ENCODE measurements at places on chromosomes 7 and 10.

DNA sequence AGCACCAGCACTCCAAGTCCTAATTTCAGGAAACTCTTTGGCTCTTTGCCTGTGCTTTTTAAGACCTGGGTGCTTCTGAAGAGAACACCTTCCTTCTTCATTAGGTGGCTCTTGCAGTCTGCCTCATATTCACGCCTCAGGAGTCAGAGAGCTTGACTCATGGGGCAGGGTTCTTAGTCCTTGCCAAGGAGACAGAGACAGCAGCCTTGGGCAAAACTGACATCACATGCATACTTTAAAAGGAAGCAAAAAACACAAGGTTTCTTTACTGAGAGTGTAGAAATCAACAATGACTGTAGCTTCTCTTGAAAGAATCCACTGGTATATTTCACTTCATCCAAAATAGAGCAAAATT, 780.6 kb downstream of the INHBA start:
- DNase-seq: no peak

- DNase-seq: no peak
Observed at GRCh38 chr10:93106631-93107072, 33.0 kb downstream of the CYP26A1 start.

GRCh38 chr10:86090807-86091206, 275.8 kb downstream of the GRID1 start:
- no peak for DNase-seq

- no peak for DNase-seq
Observed at GRCh38 chr7:29990931-29991330, 1.3 kb upstream of the SCRN1 start.

DNA sequence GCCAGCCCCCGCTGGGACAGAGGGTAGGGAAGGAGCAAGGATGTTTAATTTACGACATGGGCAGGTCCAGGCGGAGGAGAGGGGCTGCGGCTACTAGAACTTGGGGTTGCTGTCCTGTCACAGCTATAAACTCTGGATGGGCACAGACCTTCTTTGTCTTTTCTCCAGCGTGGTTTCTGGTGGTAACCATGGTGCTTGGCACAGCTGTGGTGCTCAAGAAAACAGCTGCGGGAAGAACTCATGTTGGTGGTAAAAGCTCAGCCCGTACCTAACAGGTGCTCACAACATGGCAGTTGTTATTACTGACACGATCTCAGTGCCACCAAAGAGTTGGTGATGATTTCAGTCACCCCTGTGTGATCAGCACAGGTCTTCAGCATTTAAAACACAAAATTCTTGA, 13.8 kb downstream of the BAIAP2L1 start:
- DNase-seq: no peak

GRCh38 chr10:3228629-3228945, 56.0 kb upstream of the PITRM1 start:
- DNase-seq: no peak

DNA sequence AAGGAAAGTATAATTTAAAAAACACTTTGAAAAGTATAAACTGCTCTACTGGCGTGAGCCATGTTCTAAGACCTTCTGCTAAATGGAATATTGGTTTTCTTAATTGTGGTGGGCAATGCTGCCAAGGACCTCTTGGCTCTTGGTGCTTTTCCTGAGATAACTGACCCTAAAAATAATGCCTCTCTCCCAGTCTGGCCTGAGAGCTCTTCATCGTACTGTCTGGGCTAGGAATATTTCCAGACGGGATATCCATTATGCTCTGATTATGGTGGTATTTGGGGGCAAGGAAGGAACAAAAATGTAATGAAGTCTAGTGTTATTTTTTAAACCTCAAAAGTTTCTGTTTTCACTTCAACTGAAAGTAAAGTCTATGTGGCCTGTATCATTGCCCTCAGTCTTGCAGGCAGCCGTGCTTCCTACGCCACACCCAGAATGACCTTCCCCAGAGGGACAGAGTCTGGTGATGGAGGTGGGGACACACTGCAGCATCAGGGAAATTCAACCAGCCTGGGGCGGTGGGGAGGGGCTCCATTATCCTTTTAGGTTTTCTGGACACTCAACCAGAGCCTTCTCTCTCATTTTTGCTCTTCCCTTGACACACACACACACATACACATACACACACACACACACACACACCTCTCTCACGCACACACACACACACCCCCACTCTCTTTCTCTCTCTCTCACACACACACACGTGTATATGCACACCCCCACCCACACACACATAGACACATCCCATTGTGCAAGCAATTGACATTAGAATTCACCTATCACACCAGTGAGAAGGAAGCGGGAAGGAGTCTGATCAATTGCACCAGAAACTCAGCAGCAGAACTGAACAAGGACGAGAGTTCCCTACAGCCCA, 99.6 kb downstream of the LRRC18 start:
- no peak for DNase-seq

- no peak for DNase-seq
Observed at GRCh38 chr10:31635009-31635408, 293.6 kb downstream of the ARHGAP12 start.

- no peak for DNase-seq
Observed at GRCh38 chr7:46169384-46169755, 248.3 kb upstream of the IGFBP3 start.

DNA sequence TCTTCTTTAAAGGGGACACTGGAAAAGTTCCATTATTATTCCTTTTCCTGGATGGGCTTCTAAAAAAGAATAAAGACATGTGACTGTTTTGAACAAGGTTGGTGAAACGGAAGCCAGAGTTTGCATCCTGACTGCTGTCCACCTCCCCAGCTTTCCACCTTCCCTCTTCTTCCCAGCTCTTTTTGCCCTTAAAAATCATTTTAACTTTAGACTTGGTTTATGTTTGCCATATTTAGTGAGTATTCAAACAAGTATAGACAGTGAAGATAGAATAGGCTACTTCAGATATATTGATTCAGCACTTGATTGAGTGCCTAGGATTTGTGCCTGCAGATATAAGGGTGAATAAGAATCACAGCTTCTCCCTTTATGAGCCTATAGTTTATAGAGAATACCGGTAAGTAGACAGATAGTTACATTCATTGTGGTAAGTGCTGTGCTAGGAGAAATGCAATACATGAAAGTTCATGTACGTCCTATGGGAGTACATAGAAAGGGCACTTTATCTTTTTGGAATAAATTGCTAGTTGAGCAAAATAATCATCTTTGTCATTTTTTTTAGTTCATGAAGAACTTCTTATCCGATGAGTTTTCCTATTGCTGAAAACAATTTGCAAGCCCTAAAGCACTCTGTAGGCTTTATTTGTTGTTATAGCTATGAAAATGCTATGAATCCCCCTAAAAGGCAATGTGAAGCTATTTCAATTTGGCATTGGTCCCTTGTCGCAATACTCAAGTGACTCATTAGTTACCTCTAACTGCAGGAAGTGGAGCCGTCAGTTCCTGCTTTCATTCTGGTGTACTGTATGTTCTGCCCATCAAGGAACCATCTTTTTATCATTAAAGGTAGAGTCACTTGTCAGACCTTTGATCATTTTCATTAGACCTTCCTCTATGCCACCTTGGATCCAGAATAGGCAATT, 57.2 kb upstream of the STRIP2 start:
- no peak for DNase-seq

DNA sequence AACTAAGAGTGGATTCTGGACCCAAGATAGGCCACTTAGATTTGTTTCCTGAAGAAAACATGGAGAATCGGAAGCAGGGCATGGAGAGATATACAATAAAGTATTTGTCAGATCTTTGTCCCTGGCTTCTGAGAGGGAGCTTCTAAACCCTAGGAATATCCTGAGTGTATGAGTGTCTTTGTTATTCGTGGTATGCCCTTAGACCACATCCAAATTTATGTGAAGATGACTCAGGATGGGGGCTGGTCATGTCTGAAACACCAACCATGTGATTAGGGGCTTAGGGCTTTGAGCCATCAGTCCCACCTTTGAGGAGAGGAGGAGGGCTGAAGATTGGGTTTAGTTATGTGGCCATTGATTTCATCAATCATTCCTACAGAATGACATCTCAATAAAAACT, 69.7 kb upstream of the PLPP4 start:
- no peak for DNase-seq

- peak; percentile 60 for DNase-seq
Observed at GRCh38 chr7:131688738-131689661, 132.6 kb upstream of the PODXL start.

DNA sequence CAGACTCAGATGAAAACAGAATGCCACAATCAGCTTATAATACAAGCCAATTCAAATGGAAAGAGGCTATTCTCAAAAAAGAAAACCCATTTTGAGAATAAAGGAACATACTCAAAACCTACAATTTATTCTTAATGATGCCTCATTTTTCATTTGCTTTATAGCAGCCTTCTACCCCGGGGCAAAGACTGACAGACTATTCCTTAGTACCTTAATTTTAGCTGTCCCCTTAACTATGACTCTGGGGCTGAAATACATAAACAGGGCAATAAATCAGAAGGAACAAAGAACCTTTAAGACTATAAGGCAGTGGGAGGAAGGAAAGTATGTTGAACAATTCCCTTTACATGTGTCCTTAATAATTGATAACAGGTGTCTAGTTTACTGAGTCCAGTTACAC, 76.8 kb downstream of the TMEM106B start:
- DNase-seq: no peak

GRCh38 chr10:98244586-98244985, 23.4 kb downstream of the LOXL4 start:
- DNase-seq: no peak

- no peak for DNase-seq
Observed at GRCh38 chr7:42027521-42027920, 209.5 kb downstream of the GLI3 start.

DNA sequence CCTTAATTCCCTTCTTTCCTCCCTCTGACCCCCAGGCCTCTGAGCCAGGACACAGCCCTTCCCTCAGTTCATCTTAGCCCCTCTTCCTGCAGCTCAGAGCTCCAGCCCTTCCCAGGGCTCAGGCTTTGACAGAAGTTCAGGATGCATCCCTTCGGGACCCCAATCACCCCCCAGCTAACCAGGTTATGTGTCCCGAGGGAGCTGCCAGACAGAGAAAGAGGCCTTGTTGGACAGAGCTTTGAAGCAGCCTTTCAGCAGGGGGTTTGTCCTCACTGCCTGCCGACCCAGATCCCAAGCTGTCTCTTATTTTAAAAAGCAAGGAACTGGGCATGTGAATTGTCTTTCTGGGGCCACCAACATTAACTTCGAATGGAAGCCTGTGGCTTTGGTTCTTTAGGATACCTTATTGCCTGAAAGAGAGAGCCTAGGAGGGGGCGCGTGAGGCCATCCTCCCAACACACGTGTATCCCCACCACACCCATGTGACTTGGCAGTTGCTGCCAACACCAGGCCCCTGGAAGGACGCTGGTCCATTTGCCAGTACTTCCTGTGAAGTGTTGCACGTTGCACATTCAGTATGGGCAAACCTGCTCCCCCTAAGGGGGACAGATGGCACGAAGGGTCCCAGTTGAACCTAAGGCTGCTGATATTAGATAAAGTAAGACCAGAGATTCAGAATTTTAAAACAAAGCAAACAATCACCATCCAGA, 858 bp downstream of the CCDC136 start:
- DNase-seq: no peak

DNA sequence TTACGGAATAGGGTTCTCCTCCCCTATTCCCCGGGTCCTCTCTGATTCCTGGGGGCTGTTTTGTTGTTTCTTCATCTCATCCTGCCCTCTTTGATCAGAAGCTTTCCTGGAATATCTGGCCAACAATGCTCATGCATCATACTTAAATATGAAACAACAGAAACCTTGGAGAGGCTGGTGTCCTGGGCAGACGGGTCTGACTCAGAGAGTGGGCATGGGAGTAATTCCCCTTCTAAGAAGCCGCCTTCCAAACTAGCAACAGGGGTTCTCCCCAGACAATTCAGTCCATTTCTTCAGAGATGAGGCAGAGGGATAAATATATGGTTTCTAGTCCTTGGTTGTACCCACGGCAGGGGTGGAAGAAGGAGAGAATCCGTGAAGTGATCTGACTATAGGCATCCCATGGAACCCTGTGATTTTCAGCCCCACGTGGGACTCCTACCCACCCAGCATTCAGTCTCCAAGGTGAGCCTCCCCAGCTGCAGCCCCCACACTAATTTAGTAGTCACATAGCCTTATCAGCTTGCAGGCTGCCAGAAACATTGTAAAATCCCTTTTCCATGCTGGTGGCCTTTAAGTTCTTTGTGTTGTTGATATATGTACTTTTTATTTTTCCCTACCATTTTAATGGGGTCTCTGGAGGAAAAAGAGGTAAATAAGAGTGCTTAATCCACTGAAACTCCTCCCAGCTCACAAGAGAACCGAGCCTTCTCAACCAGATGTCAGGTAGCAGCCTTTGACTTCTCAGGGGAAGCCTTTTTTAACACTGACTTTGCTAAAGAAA, 119.2 kb downstream of the SFMBT2 start:
- DNase-seq: peak; percentile 15
